Thoracic aorta (tissue), 2 donors: ENCODE measurements at places on chromosomes 7 and 10.

DNA sequence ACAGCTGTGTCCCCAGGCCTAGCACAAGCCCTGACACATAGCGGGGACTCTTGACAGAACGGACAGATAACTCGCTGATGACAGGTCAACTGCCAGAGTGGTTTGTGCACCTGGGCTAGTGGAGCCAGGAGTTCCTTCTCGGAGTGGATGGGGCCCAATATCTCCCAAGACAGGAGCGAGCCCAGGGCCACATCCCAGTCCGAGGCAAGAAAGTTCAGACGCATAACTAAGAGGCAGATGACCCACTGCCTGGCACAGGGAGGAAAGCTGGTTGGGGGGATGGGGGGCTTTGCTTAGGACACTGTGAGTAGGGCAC, 69.6 kb upstream of the ZNF479 start:
- DNase-seq = no peak

GRCh38 chr7:3497796-3498195, 196.7 kb downstream of the SDK1 start:
- DNase-seq = no peak

GRCh38 chr10:78910476-78910875, 158.3 kb upstream of the ZMIZ1 start:
- DNase-seq = no peak

DNA sequence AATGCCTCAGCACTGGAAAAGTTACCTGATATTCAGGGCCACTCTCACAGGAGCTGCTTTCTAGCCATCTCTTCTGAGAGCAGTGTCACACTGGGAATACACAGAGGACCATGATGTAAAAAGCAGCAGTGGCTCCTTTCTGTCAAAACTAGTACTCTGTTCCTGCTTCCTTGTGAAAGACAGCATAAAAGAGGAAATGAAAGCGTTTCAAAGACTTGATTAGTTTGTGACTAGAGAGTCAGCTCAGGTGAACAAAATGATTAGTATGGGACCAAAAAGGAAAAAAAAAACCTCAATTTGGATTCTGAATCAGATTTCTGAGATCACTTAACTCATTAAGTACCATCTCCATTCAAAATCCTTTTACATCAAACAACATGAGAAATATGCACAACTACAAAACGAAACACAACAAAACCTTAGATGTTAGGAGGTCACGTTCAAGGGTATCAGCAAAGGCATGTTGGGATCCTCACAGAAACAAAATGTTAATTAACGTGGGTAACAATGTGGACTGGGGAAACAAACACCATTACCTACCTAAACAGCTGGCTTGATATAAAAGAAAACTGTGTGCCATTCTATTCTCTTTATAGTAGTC, 103.7 kb downstream of the MACC1 start:
- no peak for DNase-seq

DNA sequence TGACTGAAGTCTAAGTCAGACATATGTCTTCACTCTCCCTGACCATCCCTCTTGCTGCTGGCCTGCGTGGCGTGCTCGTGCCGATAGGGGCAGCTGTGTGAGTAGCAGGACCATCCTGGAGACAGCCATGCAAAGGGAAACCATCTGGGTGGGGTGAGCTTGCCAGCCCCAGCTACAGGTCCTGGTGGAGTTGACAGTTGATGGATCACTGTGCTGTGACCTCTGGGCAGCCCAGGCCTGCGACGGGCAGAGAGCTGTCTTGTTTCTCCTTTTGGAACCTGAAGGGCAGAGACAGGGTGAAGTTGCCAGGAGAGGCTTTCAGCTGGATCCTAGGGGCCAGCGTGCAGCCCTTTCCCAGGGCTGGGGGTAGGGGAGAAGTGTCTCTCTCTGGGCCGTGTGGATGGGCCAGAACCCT, 44.7 kb downstream of the GRK5 start:
- no peak for DNase-seq

DNA sequence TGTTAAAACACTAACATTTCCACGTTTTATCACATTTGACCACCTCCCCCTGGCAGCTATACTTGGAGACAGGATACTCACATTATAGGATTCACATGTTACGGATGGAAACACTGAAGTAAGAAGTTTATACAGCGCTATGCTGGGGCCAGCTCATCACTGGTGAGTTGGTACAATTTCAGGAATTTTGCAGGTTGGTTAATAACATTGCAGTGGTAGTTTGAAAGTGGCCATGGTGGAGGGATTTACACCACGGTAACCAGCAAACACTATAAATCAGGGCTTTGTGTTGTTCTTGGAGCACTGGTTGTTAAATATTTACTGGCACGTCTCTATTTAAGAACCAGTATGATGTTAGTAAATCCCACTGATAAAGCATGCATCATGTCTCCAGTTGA, 174.0 kb downstream of the GFRA1 start:
- no peak for DNase-seq

GRCh38 chr7:142717453-142717852, 31.8 kb upstream of the PRSS1 start:
- no peak for DNase-seq

DNA sequence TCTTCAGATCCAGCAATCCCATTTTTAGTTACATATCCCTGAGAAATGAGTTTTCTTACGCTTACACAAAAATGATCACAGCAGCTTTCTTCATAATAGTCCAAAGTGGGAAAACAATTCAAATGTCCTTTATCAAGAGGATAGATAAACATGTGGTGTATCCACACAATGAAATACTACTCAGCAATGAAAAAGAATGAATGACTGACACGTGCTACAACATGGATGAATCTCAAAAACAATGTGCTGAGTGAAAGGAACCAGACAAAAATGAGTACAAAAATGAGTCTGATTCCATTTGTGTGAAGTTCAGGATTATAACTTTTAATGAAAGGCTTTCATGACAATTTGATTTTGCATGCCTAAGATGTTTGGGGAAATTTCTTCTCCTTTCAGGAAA, 139.1 kb downstream of the WNT2 start:
- no peak for DNase-seq

- no peak for DNase-seq
Measured at GRCh38 chr7:144713850-144714249, 122.0 kb downstream of the TPK1 start.

DNA sequence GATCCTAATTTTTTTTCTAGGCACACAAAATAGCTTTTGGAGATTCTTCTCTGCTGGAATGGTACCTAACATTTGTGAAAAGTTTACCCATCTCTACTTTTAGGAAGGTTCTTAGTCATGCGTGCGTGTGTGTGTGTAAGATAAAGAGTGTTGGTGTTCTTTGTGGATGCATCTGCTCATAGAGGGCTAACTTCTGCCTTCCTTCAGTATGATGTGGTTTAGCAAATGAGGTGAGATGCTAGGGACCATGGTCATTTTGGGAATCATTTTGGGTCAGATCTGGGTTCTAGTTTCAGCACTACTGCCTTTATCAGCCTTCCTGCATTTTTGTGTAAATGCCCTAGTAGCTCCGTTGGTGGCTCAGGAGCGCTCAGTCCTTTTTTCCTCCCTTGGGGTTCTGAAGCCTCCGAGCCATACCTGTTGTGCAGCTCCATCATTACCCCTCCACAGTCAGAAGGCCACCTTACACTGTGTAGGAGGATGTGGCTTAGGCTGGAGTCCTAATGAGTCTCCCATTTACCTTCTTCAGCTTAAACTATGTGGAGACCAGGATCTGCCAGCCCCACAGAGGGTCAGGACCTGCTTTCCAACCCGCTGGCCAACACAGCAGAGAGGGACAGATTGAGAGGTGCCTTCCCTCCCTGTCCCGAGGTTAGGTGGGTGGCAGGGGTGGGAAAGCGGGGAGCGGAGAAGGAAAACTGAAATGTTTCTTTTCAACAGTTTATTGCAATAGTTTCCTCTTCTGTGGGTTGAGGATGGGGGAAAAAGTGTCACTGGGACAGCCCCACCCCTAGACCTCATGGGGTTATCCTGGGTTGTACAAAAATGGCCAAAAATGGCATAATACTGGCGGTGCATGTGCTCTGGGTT, 31.2 kb downstream of the TSPAN14 start:
- DNase-seq = no peak

- no peak for DNase-seq
Measured at GRCh38 chr10:43211030-43211429, 55.8 kb downstream of the RASGEF1A start.

DNA sequence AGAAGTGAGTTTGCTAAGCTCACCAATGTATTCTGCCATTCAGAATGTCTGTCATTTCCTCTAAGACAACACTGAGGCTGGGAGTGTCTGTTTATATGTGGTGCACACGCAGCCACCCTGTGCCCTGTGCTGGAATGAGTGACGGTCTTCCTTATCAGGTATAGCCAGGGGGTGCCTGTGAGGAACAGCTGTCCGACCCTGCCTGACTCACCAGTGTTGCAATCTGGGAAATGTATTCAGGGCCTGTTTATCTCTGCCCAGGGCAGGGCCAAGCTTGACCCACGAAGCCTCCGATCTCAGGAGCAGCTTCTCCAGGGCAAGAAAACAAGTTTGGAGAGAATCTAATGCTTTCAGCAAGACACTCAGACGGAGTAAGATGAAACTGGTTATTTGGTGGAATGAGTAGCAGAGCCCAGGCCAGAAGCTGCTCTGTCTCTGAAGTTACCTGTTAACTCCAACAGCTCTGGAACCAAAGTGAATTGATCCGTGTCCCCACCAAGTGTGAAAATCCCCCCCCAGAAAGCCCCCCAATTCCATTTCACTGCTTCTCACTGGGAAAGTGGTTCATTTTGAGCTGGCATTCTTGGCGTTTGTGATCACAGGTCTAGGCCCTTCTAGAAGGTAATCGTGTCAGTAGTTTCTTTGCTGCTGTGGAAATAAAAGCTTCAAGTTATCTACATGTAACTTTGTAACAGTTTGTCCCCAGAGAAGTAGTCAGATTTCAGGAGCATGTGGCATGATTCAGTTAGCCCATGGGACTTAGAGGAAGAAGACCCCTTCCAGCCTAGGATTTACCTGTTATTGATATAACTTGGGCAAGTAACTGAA, 6.1 kb upstream of the UBE2H start:
- no peak for DNase-seq

- DNase-seq = no peak
Measured at GRCh38 chr7:151726652-151727578, 150.0 kb downstream of the PRKAG2 start.

DNA sequence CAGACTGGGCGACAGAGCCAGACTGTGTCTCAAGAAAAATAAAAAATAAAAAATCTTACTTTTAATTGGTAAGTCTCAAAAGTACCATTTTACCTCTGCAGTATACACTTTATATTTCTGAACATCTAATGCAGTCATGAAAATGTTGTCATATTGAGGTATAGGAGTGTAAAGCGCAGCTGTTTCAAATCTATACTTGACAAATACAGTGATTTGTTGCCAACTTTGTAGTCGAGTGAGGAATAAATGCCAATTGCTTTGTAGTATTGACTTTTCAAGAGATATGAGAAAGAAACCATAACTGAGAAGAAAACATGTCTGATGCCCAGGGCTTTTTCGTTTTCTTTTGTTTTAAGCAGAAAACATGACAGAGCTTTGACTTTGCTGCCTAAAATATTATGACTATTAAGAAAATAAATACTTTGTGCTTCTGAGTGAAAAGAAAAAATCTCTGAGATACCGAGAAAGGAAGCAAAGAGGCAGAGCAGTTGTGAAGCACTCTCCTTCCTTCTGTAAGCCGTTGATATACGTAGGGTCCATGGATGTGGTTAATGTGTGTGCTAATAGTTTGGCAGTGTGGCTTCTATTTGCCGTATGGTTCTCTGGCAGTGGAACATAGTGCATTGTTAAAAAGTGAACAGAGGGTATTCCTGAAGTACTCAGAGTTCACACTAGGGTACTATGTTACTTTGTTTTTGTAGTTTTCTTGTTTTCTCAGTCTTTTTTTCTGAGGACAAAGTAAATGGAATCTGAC, 38.2 kb downstream of the AVL9 start:
- no peak for DNase-seq

- DNase-seq = no peak
Measured at GRCh38 chr10:86667421-86668181, 710 bp upstream of the LDB3 start.

DNA sequence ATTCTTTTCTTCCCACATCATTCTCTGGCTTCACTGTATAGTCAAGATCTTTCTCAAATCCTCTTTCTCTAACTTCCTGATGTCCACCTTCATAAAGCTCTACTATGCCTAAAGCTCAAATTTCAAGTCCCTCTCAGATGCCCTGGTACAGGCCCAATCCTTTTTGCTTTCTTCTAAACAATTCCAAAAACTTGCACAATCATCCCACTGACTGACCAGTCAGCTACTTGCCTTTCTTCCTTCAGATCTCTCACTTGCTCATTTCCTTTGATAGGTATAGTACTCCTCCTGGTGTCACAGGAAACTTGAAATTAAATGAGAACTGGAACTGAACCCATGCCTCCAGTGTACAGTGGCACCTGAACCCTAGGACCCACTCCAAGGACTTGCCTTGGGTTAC, 18.2 kb downstream of the SEC31B start:
- no peak for DNase-seq

DNA sequence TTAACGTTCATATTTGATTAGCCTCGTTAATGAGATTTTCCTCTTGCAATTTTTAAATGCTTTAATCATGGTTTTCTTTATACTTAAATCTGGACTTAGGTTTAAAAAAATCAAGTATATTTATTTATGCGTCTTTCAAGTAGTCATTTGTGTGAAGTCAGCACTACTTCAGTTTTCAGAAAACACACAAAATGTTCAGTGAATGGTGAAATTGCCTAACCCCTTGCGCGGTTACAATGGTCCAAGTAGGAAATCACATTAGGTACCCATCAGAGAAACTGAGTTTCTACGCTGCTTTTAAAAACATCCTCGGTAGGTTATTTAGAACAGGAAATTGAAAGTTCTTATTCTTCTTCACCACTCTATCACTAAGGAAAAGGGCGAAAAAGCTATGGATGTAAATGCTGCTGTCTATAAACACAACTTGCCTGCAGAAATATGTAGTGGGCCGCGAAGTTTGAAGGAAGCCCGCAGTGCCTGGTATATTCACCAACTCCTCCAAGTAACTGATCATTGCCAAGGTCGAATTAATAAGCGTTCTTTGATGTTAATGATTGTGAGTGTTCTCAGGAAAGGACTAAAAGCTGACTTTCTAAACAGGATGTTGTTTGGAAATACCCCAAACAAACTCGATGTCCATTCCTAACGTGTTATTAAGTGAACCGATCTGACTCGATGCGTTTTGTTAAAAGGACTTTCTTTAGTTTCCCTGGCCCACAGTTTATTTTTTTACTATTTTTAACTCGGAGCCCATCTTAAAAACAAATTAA, 1.0 kb downstream of the SYPL1 start:
- no peak for DNase-seq

GRCh38 chr10:81027706-81028105, 490.0 kb downstream of the SH2D4B start:
- DNase-seq = no peak

GRCh38 chr7:5773661-5774086, 7.8 kb downstream of the RNF216 start:
- DNase-seq = peak; percentile 21

- DNase-seq = no peak
Measured at GRCh38 chr7:47517821-47518480, 64.0 kb downstream of the TNS3 start.

- no peak for DNase-seq
Measured at GRCh38 chr7:8135417-8135816, 126.5 kb downstream of the ICA1 start.

- DNase-seq = no peak
Measured at GRCh38 chr7:107661081-107661864, 645 bp downstream of the SLC26A4 start.
